Substantia nigra (tissue), 51 donors: ENCODE measurements at places on chromosomes 3 and 15.

GRCh38 chr15:69403594-69403993, 10.6 kb upstream of the KIF23 start:
- DNase-seq, result no peak

- DNase-seq, result no peak
Observed at GRCh38 chr3:105285653-105286241, 81.0 kb upstream of the ALCAM start.

DNA sequence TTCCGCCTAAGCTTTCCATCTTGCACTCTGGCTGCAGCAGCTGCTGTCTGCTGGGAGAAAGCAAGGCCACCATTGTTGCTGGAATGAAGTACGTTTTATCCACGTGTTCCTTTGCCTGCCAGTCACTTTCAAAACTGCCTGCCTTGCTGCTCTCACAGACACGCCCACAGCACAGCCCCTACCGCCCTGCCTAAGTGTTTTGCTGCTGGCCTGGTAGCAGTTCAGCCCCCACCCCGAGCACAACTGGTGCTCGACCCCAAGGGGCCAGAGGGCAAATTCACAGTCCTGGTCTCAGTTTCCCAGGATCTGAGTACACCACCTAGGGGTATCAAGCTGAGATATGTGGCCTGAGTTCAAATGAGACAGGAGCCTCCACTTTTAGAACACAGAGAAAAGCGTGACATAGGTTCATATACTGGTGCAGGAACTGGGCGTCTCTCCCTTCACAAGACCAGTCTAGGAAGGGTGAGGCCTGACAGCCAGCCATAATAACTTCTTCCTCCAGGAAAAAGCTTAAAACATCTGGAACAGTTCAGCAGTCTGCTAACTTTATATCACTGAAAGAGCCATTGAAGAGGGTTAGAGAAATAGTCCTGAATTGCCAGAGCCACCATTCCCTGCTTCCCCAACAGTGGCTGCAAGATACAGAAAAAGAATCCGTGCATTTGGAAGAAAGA, 1012.3 kb downstream of the ZPLD1 start:
- DNase-seq, result no peak

DNA sequence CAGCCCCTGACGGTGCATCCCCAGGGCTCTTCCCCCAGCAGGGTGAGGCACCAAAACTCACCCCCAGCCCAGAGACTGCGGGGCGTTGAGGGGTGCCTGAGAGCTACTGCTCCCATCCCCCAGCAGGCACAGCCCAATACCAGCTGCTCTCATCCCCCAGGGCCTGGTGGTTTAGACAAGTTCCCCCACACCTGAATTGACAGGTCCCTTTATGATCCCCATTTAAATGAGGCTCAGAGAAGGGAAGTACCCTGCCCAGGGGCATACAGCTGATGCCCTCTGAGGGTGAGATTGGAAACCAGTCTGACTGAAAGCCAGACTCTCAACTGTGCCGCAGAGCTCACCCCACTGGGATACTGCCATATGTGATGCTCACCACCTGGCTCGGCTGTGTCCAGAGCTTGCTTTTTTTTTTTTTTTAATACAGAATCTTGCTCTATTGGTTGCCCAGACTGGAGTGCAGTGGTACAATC, 20.1 kb downstream of the DUSP7 start:
- no peak for DNase-seq

- no peak for DNase-seq
Observed at GRCh38 chr3:57877116-57877515, 121.0 kb downstream of the SLMAP start.

DNA sequence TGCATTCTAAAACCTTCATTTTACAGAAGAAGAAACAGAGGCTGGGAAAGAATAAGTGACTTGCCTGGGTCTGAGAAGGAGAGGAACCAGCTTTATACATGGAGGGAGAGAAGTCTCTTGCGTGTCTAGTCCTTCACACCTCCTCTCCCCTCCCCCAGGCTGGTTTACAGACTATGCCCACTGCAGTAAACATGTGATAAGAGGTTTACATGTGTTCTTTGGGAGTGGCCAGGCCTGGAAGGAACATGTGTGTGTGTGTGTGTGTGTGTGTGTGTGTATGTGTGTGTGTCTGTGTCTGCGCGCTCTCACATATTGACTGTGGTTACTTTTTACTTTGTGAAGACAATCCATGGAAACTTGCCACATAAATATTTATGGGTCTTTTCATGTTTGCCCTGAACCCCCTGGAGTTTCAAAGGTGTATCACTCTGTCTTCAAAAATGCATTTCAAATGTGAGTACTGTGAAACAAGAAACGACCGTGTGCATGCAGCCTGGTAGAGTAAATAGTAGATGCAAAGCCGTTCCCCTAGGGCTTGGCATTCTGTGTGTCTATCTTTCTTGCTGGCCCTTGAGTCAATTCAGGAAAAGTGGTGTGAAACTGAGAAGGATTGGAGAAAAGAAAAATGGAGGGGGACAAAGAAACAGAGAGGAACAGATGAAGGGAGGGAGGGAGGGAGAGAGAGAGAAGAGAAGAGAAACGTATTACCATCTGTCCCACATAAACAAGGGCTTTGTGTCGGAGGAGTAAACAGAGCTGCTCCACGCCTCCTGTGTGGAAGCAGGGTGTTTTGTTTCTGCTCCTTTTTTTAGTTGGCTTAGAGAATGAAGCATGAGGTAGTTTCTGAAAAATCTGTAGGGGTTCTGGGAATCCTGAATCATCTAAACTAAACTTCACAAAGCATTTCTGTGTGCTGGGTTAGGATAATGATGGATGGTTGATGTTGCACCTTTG, 51.7 kb downstream of the CLDN11 start:
- DNase-seq, result peak; percentile 21

DNA sequence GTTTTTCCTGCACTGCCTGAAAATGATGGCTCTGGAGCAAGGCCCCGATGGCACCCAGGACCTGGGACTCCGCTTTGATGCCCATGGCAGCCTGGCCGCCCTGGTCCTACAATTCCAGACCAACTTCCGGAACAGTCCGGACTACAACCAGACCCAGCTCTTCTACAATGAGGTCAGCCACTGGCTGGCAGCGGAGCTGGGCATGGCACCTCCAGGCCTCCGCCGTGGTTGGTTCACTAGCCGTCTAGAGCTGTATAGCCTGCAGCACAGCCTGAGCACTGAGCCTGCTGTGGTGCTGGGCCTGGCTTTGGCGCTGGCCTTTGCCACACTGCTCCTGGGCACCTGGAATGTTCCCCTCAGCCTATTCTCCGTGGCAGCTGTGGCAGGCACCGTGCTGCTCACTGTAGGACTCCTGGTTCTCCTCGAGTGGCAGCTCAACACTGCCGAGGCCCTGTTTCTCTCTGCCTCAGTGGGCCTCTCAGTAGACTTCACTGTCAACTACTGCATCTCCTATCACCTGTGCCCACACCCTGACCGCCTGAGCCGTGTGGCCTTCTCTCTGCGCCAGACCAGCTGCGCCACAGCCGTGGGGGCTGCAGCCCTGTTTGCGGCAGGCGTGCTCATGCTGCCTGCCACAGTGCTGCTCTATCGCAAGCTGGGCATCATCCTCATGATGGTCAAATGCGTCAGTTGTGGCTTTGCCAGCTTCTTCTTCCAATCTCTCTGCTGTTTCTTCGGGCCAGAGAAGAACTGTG, 10.9 kb downstream of the DISP2 start:
- no peak for DNase-seq

DNA sequence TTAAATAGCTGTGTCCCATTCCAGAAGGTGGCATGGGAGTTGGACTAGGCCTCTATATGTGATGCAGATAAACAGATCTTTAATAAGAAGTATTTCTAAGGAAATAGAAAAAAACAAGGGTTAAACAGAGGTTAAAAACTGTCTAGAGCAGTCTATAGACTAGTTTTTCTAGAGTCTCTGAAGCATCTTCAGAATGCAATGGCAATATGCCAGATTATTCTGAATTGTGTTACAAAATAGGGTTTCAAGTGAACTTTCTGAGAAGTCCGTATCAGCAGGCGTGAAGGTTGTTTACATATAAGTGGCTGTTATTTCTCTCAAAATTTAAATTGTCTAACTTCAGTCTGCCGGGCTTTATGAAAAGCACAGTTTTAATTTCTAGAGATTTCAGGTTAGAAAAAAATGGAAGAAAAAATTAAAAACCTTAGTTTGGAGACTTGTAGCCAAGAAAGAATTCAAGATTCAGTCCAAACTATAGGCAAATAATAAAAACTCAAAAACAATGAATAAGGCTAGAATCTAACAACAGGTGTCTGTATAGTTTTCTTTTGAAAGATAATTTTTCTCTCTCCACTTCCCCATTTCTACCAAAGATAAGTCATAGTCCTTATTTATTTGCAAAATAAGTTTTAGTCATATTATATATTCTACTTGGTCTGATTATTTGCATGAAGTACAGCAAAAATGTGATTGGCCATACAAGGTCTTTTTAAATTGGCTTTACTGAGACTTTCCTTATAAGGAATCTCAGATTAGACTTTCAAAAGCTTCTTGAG, 55.2 kb downstream of the OSTN start:
- no peak for DNase-seq

GRCh38 chr15:64753480-64754185, 21.8 kb downstream of the RBPMS2 start:
- DNase-seq, result no peak

- no peak for DNase-seq
Observed at GRCh38 chr15:96627031-96627568, 296.6 kb downstream of the NR2F2 start.

- no peak for DNase-seq
Observed at GRCh38 chr3:182713743-182714517, 79.4 kb upstream of the ATP11B start.

- DNase-seq, result no peak
Observed at GRCh38 chr3:190172751-190173150, 52.1 kb upstream of the P3H2 start.

GRCh38 chr3:141659821-141660613, 78.1 kb upstream of the RNF7 start:
- DNase-seq, result peak; percentile 40

DNA sequence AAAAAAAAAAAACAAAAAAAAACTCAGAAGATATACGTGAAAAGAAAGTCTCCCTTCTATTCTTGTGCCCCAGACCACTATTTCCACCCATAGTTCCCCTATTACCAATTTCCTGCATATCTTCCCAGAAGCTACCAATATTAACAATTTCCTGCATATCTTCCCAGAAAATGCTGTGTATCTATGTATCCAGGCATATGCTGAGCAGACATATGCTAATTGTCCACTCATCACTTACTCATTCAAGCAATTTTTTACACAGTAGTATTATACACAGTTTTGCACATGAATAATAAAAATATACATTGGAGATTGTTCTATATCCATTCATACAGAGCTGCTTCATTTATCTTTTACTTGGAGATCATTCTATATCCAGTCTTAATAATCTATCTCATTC, 12.6 kb upstream of the SLMAP start:
- DNase-seq, result no peak

- DNase-seq, result no peak
Observed at GRCh38 chr15:72175186-72176044, 22.2 kb downstream of the GRAMD2A start.

DNA sequence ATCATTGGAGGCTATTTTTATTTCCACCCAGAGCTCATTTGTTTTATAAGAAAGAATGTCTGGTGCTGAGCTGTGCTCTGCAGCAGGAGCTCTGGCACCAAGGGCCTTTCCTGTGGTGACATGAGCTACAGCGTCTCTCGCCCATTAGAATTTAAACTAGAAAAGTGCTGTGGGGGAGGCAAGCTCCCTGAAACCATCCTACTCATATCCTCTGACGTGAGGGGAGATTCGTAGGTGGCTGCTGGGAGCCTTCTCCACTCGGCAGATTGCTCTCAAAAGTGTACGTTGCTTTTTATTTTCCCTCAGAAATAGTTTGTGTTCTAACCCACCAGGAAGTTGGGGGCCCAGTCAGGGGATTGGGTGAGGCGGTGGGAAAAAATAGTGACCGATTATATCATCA, 76.3 kb upstream of the ARHGEF3 start:
- DNase-seq, result no peak

GRCh38 chr3:140927279-140928069, 14.2 kb upstream of the SLC25A36 start:
- DNase-seq, result no peak

DNA sequence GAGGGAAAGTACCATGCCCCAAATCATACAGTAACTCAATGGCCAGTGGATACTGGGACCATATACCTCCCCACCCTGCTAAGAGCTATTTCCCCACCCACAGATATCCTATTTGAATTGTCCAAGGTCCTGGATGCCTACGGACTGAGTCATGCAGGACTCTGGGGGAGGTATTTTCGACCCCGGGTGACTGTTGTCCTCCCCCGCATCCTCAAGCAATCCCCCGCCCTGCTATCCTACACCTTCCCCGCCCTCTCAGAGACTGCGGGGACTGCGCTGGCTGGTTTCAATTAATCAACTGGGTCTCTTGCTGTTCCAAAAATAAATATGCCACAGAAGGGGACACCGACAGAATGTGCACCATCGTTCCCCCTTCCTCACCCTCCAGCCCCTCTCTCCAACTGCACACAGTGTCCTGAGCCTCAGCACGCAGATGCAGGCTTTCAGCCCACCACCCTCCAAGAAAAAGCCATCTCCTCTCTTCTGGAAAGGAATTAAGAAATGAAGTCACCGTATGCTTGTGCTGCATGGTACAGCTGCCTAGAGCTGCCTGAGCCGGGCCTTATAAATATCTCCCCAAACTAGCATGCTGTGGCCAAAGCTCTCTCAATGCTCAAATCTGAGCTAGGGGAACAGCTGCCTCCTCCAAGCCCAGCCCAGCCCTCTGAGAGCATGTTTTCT, 8.1 kb downstream of the CAV3 start:
- DNase-seq, result no peak

DNA sequence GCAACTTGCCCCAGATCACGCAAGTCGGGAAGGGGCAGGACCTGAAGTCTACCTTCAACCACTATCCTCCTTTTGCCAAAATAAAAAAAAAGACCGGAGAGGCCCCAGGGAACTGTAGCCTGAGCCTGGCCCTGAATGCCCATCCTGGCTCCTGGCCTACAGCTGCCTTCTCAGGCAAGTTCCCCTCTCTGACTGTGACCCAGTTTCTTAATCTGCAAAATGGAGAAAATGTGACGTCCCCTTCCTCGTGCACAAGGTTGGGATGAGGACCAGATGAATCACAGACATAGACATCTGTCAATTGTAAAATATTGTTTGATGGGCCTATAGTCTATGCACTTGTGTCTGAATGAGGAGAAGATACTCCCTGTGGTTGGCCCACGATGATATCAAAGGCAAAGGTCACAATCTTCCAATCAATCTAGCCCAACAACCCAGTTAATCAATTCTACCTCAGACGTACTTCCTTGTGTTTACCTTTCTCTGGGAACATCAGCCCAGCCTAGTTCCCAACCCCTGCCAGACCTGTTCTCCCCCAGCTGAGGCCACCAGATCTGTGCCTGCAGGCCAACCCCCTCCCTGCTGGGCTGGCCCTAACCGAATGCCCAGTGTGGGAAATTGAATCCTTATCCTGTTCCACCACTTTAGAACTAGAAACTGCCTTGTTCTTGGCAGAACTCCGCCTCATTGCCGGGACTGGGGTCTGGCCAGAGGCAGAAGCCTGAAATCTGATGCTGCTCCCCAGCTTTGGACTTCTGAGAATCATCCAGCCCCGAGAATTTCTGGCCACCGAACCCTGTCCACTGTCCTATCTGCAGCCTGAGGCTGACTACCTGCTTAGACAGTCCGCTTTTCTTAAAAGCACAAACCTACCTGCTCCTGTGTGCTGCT, 101.8 kb upstream of the LIPC start:
- DNase-seq, result no peak
